ENCODE measurements at places on chromosomes 11 and 22.

DNA sequence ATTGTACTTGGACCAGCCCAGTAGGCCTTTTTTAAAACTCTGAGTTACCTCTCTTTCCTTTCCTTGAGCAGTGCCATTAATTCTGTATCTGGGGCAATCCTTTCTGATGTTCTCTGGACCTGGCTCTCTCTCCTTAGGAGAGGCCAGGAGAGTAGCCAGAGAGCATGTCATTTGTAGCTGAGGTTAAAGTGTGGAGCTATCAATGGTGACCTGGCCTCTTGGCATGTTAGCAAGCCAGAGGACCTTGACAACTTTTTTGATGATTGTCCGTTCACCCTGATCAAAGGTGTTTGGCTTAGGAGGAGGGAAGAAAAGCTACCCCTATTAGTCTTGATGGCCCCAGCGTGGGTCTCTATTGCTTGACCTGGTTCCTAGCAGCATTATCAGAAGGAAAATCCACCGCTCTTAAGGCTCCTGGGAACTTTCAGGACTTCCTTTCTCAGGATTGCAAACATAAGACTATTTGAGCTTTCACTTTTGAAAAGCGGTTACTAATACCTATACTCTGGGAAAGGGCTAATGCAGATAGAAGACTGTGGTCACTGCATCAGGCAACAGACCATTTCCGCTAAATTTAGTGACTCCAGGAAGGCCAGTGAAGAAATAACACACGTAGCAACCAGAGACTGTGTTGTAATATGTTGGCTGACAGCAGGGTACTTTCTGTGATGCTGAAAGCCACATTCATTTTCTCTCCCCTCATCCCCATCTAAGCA lies 18.2 kb downstream of the LIMK2 start:
- no peak for DNase-seq

DNA sequence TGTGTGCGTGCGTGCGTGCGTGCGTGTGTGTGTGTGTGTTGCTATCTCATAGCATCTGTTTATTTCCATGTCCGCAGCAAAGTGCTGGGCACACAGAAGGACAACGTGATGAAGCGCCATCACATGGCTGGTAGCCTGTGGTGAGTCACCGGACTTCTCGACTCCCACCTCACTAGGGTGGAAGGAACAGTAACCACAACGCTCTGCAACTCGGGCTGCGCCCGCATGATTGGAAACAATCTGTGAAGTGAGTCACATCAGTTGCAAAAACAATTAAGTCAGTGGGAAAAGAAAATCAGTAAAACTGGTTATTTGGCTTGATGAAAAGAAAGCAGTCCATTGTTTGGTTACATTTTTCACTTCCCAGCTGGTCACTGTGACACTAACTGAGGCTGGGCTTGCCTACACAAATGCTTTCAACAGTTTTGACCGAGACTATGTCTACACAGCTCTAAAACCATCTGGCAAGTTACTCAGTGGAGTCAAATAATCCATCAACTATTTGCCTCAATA lies 437.3 kb upstream of the CADM1 start:
- no peak for DNase-seq

- DNase-seq, result no peak
Observed at GRCh38 chr11:9367551-9367950, 16.9 kb upstream of the IPO7 start.

DNA sequence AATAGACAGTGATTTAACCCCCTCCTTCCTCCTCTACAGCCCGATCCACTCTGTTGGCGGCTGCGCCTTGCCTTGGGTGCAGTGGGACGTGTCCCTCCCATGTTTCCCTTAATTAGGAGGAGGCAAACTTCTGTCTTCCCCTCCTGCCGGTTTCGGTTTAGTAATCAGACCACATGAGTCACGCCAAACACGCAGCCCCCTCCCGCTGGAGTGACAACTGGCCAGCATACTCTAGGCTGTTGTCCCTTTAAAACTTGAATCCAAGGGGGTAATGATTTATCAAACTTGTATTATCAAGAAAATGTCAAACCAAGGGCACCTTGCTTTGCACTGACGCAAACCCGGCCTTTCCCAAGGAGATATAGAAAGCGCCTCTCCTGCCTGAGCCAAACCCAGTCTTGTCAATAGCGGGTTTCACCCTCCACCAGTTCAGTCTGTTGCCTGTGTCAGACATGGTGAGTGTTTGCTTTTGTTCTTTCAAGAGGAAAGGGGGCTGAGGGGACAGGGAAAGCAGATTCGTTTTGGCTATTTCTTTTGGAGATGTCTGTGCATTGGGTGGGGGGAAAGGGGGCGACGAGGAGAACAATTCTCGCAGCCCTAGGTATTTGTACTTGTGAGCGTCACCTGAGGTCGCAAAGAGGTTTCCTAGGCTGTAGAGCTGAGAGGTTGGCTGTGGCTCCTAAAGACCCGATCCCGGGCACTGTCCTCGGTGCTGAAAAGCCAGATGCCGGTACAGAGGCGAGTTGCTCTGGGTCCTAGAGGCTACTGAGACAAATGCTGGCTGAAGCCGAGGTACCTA lies at the start of gene SLC6A5:
TSS of gene SLC6A5 (plus strand) at position 388 of the 799 bp plus-strand sequence. CDS start at position 453, 65 bp downstream.
- DNase-seq, result no peak

GRCh38 chr11:134497586-134497985 lies 85.5 kb upstream of the B3GAT1 start:
- no peak for DNase-seq

GRCh38 chr11:34565417-34566207 lies 52.0 kb upstream of the ELF5 start:
- no peak for DNase-seq

GRCh38 chr22:36467042-36467810 lies 14.2 kb downstream of the TXN2 start:
- DNase-seq, result peak; percentile 88

DNA sequence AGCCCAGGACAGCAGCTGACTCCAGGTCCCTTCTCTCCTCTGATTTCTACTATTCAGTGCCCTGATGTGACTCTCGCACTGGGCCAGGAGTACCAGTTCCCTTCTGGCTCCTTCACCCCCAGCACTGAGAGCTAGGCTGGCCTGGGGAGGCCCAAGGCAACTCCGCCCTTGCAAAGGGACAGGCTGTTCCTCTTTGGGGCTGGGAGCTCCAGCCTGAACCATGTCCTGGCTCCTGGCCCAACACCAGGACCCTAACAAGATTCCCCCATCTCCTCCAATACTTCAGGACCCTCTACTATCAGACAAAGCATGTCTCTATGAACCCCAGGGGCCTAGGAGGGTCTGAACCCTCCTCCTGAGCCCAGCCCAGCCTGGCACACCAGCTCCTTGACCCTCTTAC lies 12.5 kb downstream of the CREB3L1 start:
- DNase-seq, result no peak

DNA sequence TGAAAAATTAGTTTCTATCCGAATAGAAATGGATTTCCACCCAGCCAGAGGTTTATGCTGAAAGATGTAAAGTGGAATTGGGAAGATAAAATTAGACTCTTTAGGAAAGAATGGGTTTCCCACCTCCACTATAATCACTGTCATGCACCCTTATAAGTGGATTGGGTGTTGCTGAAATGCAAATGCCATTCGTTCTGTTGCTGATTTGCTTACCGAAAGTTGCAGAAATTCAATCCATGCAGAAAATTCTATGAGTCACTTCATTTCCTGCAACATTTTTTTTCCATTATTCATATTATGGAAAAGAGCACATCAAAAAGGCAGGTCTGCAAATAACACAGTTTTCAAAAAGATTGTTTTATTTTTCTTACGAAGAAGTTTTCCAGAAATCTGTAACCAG lies 65.6 kb downstream of the LDLRAD3 start:
- peak; percentile 79 for DNase-seq

DNA sequence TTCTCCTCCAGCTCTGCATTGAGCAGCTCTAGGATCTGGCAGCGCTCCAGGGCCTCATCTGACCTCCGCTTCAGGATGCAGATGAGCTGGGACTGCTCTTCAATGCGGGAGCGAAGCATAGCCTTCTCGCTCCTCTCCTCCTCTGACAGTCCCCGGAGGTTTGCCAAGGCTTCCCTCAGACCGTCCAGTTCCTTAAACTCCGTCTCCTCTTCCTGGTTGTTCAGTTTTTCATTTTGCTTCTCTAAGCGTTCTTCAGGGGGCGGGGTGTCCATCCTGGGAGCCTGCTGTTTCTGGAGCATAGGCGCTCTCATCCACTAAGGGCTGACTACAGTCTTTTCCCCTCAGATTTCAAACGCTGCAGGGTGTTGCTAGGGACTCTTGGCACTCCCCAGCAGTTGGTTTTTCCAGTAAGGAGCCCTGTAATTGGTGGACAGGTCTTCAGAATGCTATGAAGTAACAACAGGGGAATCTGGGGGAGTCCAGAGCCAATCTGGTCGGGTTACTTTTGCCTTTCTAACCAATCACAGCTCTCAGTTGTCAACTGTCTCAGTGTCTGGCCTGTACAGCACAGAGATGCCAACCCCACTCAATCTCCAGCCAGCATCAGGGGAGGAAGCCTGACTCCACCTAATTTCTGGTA lies at the start of gene CCDC89:
TSS of gene CCDC89 (minus strand) at position 376 of the 640 bp plus-strand sequence. CDS start at position 311, 65 bp downstream.
- peak; percentile 99 for DNase-seq

GRCh38 chr22:38733329-38733723 lies 22.5 kb downstream of the SUN2 start:
- DNase-seq, result no peak

GRCh38 chr22:24370401-24370800 lies 57.0 kb upstream of the ADORA2A start:
- no peak for DNase-seq

GRCh38 chr11:2803186-2804091 lies 82.1 kb downstream of the CDKN1C start:
- DNase-seq, result no peak

DNA sequence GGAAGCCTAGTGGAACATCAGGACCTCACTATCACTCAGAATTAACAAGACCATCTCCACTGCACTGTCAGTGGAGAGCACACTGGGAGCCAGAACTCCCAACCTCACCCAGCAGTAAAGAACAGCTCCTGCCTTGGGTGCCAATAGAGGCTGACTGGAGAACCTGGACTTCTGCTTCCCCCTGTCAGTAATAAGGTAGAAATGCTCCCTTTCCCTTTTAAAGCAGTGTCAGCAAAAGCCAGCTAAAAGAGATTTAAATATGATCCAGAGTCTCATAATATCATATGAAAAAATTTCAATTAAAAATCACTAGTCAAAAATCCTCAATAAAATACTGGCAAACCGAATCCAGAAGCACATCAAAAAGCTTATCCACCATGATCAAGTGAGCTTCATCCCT lies 82.8 kb downstream of the SPATA19 start:
- no peak for DNase-seq

GRCh38 chr11:47305734-47306483 lies 36.0 kb downstream of the MADD start:
- no peak for DNase-seq

GRCh38 chr11:86621854-86622253 lies 50.6 kb downstream of the ME3 start:
- DNase-seq, result no peak

DNA sequence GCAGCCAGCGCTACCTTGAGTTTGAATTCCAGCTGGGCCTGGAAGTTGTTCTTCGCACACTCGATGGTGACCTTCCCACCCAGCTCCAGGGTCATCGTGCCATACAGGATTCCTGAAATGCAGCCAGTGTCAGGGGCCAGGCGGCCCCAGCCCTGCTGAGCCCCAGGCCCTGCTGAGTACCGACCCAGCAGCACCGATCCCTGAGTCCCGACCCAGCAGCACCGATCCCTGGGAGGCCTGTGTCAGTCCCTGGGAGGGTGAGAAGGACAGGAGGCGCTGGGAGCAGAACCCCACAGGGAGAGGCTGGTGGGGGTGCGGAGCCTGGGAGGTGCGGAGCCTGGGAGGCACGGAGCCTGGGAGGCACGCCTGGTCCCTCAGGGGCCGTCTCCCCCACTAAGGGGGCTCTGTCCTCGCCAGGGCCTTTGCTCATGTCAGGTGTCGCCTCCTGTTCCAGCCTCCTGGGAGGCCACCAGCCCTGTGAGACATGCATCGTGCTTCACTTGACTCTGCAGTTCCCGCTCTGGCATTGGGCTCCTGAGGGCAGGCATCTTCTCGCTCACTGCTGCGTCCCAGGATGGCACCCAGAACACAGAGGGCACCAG lies 37.1 kb upstream of the CARS1 start:
- no peak for DNase-seq

- DNase-seq, result no peak
Observed at GRCh38 chr11:59394186-59394585, 32.0 kb downstream of the OR5A2 start.

DNA sequence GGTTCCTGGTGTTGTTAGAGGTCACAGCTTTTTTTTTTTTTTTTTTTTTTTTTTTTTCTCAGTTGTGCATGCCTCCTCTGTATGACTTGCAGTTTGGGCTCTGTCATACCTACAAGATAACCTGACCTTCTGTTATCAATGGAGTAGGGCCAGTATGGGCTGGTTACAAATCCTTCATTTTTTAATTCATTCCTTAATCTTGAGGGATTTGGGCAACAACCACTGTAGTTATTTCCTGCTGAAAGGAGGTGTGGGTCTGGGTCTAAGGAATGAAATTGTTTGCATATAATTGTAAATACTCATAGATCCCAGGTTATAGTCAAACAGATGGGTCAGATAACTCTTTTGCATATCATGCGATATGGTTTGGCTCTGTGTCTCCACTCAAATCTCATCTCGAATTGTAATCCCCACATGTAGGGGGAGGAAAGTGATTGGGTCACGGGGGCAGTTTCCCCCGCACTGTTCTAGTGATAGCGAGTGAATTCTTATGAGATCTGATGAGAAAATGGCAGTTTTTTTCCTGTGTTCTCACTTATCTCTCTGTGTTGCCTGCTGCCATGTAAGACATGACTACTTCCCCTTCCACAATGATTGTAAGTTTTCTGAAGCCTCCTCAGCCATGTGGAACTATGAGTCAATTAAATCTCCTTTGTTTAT lies 14.1 kb upstream of the GLYAT start:
- no peak for DNase-seq

DNA sequence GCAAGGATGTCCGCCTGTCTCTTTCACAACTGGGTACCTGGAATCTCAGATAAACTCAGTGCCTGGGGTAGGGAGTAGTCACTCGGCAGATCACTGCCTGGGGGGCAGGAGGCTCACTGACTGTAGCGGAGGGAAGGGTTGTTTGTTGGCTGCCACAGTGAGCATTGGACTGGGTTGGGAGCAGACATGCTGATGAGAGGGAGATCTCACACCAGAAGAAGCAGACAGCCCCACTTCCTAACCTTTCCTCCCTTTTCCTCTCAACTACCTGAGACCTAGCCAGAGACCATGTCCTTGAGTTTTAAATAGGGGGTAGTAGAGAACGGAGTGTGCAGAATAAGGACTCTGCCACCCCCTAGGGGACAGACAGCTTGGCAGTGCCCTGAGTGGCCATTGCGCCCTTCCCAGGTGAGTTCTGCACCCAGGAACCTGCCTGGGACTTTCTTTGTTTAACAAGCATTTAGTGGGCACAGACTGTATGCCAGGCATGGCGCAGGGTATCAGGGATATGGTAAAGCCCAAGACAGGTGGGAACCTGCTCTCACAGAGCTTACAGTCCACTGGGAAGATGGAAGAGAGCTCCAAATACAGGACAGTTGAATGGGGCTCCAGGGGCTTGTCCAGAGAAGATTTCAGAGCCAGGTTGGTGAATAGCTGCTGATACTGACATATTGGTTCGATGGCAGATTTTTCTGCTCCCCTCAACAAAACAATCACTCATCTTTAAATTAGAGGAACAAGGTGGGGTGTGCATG lies 115.7 kb upstream of the NNMT start:
- peak; percentile 47 for DNase-seq

- DNase-seq, result peak; percentile 96
Observed at GRCh38 chr11:35030716-35031213, 108.2 kb upstream of the CD44 start.
